ENCODE measurements at places on chromosomes 11 and 22. TPM values are rescaled to one million over a fixed set of nuclear protein-coding genes. Genes with fewer than 3 reads are reported as not detected.

GRCh38 chr11:83611031-83611430 lies 324.9 kb upstream of the CCDC90B start:
- no peaks in the 10 kb centered on the region for H3K27me3 ChIP-seq
- H3K27ac ChIP-seq: no peak overlapping the region
- no peaks in the 10 kb centered on the region for H3K36me3 ChIP-seq
- H3K4me3 ChIP-seq: no peak overlapping the region

DNA sequence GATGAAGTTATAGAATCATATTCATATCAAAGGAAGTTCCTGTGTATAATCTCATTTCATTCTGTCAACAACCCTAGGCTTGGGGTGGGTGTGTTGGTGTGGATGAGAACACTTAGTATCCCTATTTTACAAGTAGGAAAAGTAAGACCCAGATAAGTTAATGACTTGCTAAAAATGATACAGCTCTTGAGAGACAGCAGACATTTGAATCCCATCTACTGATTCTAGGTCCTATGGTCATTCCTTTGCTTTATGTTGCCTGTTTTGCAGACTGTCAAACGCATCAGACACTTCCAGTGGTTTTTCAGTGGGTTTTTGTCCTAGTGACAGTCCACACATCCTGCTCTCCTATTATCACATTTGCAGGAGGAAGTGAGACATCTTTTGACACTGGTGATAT lies 153.1 kb downstream of the TEAD1 start:
- H3K27ac ChIP-seq: peak overlapping the region; percentile 46
- no peaks in the 10 kb centered on the region for H3K27me3 ChIP-seq
- no peak for DNase-seq
- H3K36me3 ChIP-seq: no peaks in the 10 kb centered on the region

GRCh38 chr22:38510416-38510970 lies 4.4 kb upstream of the DDX17 start:
- H3K27me3 ChIP-seq: no peaks in the 10 kb centered on the region
- H3K27ac ChIP-seq: no peak overlapping the region
- no peaks in the 10 kb centered on the region for H3K36me3 ChIP-seq
- H3K4me3 ChIP-seq: no peak overlapping the region

The RNF214 gene
- total RNA-seq: 13.4 TPM

The CRYBB2 gene
- total RNA-seq: not detected
